NCI-H1436 treated with DMSO at 0.1 percent for 48 hours (cell line): ENCODE measurements at places on chromosomes 12 and 14.

- DNase-seq: no peak
Measured at GRCh38 chr14:100103250-100104005, 38.2 kb downstream of the EVL start.

DNA sequence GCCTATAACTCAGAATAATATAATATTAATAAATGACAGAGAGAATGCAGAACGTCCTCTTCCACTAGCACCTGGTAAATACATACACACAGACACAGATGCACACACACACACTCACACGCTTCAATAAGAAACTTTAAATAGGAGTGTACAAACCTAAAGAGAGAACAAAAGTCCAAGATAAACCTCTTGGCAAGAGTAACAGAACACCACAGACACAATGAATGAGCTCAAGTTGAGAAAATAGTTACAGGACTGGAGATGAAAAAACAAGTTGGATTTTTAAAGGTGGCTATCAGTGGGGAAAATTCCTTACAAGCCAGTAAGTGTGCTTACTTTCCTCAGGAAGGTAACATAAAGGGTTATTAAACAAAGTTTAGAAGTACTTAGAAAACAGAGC is 35.2 kb downstream of the CRY1 start:
- DNase-seq: no peak

DNA sequence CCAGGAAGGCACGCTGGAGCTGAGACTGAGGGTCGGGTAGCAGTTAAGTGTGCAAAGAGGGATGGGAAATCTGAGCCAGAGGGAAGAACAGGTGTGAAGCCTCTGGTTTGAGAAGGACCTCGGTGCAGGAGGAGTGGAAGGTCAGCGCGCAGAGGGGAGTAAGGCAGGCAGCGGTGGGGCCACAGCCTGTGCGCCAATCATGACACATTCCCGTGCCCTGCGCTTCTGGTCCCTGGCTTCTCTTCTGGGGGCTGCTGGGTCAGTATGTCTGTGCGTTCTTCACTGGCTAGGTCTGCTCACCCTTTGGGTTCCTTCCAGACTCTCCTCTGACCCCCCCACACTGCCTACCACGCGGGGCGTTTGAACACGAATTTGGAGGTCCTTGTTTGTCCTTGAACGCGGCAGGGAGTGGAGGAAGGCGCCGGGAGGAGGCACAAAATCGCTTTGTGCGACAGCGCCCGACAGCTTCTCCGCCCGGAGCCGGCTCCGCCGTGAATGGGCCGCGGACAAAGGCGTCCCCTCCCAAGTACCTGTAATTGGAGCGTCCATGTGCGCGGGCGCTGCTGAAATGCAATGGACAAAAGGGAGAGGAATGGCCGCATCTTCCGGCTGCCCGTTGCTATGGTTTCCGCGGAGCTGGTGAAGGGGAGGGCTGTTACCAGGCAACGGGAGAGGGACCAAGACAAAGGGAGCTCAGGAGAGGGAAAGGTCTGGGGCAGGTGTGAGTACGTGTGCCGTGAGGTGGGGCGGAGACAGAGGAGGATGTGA is 207.2 kb upstream of the SRRM4 start:
- peak; percentile 70 for DNase-seq

DNA sequence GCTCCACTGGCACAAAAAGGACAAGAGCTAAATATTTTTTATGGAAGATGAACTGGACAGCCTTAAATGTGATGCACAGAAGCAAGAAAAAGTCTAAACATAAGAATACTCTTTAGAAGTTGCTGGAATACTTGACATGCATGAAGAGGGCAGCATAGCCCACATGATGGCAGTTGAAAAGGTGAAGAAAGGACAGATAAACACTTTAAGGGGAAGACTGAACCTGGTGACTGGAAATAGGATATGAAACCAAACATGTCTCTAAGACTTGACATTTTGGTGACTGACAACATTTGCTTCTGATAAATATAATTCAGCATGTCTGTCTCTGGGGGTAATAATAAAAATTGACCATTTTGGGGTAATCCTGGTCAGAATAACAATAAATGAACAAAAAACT is 273.1 kb downstream of the CCDC91 start:
- DNase-seq: no peak

DNA sequence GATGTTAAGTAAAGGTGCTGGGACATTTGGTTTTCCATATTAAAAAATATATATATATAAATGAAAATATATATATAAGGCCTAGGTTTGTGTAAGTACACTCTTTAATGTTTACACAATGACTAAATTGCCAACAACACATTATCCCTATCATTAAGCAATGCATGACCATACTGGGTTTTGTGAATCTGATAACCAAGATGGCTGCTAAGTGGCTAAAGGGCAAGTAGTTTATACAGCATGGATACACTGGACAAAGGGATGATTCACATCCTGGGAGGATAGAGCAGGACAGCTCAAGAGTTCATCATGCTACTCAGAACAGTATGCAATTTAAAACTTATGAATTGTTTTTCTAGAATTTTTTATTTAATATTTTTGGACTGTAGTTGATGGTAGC is 89.3 kb downstream of the FIGNL2 start:
- no peak for DNase-seq

GRCh38 chr12:92073094-92073493 is 72.6 kb downstream of the BTG1 start:
- DNase-seq: no peak

GRCh38 chr12:50351120-50352043 is 45.0 kb downstream of the FAM186A start:
- DNase-seq: no peak

- no peak for DNase-seq
Measured at GRCh38 chr12:55019784-55020183, at the start of gene NEUROD4. TSS of gene NEUROD4 (plus strand) at chr12:55019974. CDS start at chr12:55026440, 6,466 bp downstream.

DNA sequence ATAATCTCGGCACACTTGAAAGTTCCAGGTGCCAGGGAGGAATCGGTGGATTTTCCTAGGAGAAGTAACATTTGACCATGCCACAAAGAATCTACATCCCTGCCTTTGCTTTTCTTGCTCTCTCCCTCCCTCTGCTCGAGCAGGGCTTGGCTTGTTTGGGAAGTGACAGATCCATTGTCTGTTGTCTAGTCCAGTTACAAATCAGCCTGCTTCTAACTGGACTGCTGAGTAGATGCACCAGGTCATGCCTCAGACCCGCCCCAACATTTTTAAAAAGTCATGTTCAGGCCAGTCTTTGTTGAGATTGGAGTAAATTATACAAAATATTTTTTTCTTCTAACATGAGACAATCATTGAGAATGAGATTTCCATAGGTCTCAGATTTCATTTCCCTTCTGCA is 153.4 kb downstream of the GCH1 start:
- DNase-seq: no peak

GRCh38 chr14:104030958-104031357 is 54.5 kb upstream of the ASPG start:
- DNase-seq: no peak

DNA sequence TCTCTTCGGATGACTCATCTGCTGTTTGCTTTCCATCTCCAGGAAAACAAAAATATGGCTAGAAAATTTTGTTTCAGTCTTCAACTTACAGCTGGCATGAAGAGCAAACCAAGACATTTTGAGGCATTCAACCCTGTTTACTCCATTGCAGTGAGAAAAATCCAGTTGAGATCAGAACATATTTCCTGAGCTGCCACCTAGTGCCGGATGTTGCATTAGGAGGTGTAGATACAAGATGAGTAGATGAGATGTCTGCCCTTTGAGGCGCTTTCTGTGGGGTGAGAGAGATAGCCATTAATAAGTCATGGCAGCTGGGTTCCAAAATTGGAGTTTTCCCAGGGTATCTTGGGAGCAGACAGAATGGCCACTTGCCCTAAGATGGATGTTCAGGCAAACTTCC is 171.1 kb downstream of the PRKCH start:
- DNase-seq: no peak

DNA sequence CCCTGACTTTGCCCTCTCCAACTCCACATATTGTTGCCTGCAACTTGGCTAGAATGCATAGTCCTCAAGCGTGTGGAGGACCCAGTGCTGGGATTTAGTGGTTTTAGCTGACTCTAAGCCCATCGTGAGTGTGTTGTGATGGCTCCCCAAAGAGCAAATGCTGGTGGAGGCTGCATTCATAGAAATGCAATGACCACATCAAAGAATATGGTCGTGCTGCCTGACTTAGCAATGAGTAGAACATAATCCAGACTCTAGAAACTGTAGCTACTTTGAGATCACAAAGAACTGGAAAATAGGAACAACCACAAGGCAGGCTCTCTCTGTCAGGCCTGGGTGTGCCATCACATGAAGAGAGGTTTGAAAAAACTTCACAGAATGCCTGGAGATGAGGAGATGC is 1.3 kb downstream of the DYRK4 start:
- DNase-seq: no peak

- DNase-seq: no peak
Measured at GRCh38 chr12:12807970-12808702, 5.0 kb upstream of the DDX47 start.

- no peak for DNase-seq
Measured at GRCh38 chr12:27486961-27487360, 37.0 kb upstream of the PPFIBP1 start.

GRCh38 chr14:93533842-93534241 is 103.1 kb downstream of the UNC79 start:
- DNase-seq: no peak

GRCh38 chr14:54395716-54396115 is 1.1 kb upstream of the CDKN3 start:
- DNase-seq: no peak

DNA sequence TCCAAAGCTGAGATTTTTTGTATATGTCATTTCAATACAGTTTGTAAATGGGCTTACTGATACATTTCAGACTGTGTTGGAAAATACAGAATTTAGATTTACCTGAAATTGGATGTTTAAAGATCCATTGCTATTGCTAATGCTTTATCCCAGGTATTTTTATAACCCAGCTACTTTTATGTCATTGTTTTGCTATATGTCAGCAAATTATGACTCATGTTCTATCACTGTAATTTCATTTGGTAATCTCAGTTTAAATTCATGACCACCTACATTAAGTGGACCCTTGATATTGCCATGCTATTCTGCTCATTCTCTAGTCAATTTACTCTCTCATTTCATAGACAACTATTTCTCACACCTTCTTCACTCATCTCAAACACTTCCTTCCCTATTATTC is 281.2 kb downstream of the IPO8 start:
- no peak for DNase-seq

DNA sequence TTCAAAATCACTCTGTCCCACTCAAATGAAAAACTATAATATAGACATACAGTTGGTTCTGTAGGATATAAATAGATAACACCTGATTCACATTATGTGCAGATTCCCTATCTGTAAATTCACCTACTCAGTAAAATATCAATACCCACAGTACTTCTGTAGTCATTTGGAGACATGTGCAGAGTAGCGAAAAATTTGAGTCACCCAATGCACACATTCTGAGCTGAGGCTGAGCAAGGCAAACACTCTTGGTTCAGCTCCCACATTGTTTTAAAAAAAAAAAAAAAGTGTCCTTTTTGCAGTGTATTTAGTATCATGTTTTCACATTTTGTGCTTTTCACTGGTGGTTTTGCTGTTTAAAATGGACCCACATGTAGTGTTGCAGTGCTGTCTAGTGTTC is 27.3 kb upstream of the BBS10 start:
- no peak for DNase-seq

DNA sequence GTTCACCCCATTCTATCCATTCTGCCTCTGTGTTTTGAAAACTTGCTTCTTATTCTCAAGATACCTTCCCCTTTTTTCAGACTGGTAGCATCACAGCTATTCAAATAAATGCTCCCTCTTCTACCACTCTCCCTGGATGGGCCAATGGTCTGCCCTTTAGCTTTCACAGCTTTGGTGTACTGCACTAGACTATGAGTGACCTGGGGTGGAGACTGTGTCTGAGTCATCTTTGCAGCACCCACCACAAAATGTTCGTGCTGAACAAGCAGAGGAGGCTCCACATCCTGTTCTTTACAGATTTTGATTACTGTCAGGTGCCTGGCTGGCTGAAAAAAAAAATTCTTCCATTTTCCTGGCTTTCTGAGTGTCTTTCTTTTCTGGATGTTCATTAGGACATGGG is 1104.1 kb upstream of the TMEM132C start:
- no peak for DNase-seq

GRCh38 chr12:80018119-80018518 is 81.2 kb upstream of the OTOGL start:
- no peak for DNase-seq

DNA sequence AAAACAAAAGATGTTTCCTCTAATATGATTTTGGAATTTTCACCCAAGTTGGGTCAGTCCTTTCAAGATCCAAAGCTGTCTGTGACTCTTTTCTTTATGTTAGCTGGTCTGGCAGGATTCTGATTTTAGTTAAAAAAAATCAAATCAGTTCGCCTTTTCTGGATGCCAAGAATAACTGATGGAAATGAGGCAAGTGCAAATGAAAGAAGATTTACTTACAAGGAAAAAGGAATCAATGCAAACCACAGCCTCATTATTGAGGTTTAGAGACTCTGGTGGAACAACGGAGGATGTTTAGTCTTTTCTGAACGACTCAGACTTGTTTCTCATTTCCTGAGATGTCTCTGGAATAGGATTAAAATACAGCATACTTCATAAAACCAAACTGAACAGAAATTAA is 117.0 kb upstream of the DYRK2 start:
- DNase-seq: no peak

- no peak for DNase-seq
Measured at GRCh38 chr12:53051881-53052412, 2.1 kb downstream of the TNS2 start.

DNA sequence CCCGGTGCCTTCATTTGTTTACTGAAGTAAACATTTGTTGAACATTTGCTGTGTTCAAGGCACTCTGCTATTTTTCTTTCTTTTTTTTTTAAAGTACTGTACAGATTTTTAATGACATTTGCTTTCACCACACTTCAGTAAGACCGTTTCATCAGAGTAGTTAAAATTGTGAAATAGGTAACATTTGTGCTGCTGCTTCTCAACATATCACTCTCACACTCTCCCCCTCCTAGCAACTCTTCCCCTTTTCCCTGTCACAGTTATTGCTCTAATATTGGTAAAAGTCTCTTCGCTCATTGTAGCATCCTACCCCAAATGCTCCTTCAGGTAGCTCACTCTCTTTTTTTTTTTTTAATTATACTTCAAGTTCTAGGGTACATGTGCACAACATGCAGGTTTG is 49.6 kb downstream of the SRGAP1 start:
- no peak for DNase-seq

DNA sequence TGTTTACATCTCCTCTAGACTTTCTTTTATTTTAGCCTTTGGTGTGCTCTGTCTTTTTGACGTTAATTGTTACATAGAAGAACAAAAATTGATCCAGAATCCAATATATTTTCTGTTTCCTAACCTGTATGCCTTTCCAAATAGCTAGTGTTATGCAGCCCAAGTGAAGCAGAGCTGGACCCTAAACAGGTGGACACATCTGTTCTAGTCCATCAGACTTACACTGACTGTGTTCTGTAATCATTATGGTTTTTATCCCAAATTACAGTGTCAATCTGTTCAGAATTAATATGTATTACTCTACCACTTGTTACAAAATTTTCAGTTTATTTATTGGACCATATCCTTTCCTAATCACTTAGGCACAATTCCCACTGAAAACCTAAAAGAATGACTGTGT is 176.8 kb upstream of the FOXG1 start:
- no peak for DNase-seq

GRCh38 chr12:16726879-16727278 is 120.9 kb upstream of the LMO3 start:
- no peak for DNase-seq
